Vein endothelial cell (primary cell): ENCODE measurements at places on chromosomes 3 and 15. TPM values are rescaled to one million over a fixed set of nuclear protein-coding genes. Genes with fewer than 3 reads are reported as not detected.

Gene RTP1
- not detected in 2 replicates for total RNA-seq

Gene C2CD4B
- total RNA-seq, result 37.4 and 58.1 TPM in 2 replicates

Gene THPO
- not detected in 2 replicates for total RNA-seq

Gene TWF2
- 184 and 187 TPM in 2 replicates for total RNA-seq

Gene ST3GAL6
- total RNA-seq, result 3.3 and 6.0 TPM in 2 replicates

Gene TLR9
- under 0.01 TPM in 1 of 2 replicates, not detected in the other for total RNA-seq

Gene CLDN11
- total RNA-seq, result 698 and 1,051 TPM in 2 replicates
